ENCODE measurements at places on chromosomes 2 and 18. TPM values are rescaled to one million over a fixed set of nuclear protein-coding genes. Genes with fewer than 3 reads are reported as not detected.

The METAP1D gene
- 16.0 TPM for total RNA-seq

The SCTR gene
- not detected for total RNA-seq

The EGR4 gene
- not detected for total RNA-seq

The GKN1 gene
- not detected for total RNA-seq

The BMP10 gene
- not detected for total RNA-seq

The ASB18 gene
- total RNA-seq: not detected

The MYL1 gene
- not detected for total RNA-seq

The PKDCC gene
- total RNA-seq: 30.0 TPM

The CD8A gene
- total RNA-seq: 1.3 TPM

The COLEC12 gene
- total RNA-seq: 5.0 TPM

The MAB21L4 gene
- total RNA-seq: not detected

The FAM98A gene
- total RNA-seq: 28.8 TPM

The ABCG8 gene
- 0.31 TPM for total RNA-seq
